ENCODE measurements at places on chromosomes 13 and 19.
A peak's percentile ranks its signal among the peaks of the same experiment; 100 is the strongest.

DNA sequence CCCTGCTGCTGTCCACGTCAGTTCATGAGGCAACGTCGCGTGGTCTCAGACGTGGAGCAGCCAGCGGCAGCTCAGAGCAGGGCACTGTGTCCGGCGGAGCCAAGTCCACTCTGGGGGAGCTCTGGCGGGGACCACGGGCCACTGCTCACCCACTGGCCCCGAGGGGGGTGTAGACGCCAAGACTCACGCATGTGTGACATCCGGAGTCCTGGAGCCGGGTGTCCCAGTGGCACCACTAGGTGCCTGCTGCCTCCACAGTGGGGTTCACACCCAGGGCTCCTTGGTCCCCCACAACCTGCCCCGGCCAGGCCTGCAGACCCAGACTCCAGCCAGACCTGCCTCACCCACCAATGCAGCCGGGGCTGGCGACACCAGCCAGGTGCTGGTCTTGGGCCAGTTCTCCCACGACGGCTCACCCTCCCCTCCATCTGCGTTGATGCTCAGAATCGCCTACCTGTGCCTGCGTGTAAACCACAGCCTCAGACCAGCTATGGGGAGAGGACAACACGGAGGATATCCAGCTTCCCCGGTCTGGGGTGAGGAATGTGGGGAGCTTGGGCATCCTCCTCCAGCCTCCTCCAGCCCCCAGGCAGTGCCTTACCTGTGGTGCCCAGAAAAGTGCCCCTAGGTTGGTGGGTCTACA is 6.6 kb downstream of the FSTL3 start:
- DNase-seq = no peak

DNA sequence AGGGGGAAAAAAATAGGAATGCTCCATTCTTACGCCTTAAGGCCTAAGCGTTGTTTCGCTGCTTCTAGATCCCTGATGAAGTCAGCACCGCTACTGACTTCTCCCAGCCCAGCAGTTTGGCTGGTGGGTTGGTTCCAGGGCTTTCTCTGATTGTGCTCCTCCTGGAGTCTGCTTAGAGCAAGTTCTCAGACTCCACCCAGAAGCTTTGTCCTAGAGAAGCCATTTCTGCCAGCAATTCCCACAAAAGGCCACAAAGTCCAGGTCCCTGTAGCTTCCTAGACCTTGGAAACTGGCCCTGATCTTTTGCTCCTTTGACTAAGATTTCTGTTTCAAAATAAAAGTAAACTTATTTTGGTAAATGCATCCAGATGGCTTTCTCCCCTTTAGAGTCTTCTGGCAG is 65.4 kb downstream of the KCTD12 start:
- no peak for DNase-seq

- no peak for DNase-seq
Measured at GRCh38 chr19:33463199-33463598, 58.4 kb downstream of the PEPD start.

GRCh38 chr13:71712988-71713653 is 153.9 kb downstream of the DACH1 start:
- no peak for DNase-seq

GRCh38 chr13:37179645-37180044 is 74.2 kb upstream of the CSNK1A1L start:
- DNase-seq = no peak

DNA sequence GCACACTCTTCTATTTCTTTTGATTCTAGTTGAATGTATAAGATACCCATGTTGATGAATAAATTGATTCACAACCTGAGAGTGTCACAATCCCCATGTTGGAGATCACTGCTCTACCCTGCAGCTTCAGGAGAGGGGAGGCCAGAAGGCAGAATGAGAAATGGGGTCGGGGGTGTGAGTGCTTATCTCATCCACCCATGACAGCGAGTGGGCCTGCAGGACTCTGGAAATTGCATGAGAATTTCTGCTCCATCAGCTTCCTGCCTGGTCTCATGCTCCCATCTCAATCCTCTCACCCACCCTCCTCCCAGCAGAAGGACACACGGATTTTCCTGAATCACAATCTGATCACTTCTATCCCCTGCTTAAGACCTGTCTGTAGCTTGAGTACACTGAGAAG is 22.9 kb upstream of the IGFL1 start:
- DNase-seq = no peak

DNA sequence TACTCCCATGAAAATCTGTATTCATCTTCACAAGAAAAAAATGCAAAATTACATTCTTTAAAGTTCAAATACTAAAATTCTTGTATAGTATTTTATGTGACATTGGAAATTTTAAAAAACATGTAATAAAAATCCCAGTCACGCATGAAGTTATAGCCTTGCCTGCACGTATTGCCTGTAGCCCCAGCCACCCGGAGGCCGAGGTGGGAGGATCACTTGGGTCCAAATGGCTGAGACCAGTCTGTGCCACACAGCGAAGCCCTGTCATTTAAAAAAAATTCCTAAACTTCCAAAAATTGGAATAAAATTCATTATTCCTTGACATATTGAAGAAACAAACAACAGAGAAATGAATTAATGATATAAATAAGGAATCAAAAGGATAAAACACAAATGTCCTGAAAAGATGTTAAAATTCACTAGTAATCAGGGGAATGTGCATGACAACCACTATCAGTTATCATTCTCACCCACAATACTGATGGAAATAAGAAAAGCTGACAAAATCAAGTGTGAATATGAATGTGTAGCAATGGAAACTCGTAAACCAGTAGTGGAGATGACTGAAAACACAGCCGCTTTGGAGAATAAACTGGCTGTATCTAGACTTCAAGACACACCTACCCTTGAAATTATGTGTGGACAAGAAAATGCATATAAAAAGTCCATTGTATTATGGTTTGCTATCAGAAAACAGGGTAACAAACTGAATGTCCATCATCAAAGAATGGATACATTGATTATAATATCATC is 7.5 kb downstream of the CARD8 start:
- DNase-seq = no peak

DNA sequence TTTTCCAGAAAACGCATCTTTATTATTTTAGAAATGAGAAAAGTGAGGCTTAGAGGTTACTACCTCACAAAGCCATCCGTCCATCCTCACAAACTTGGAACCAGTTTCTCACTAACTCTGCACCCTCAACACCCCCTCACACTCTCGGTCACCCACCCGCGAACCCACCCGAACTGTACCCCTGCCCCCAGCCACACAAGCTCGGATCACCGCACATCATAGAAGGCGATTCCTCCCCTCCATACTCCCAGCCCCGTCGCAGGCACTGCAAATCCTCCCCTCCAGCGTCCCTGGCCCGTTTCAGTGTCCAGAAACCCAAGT is 238 bp downstream of the ZNF260 start:
- no peak for DNase-seq

- DNase-seq = no peak
Measured at GRCh38 chr13:61712621-61713020, 297.0 kb upstream of the PCDH20 start.

GRCh38 chr13:33454844-33455705 is 169.5 kb upstream of the STARD13 start:
- DNase-seq = no peak

GRCh38 chr13:50026788-50027473 is 11.7 kb downstream of the KCNRG start:
- peak; percentile 29 for DNase-seq

GRCh38 chr13:94058821-94059360 is 420.6 kb downstream of the DCT start:
- DNase-seq = no peak

- DNase-seq = no peak
Measured at GRCh38 chr19:5339198-5339949, 1.2 kb downstream of the PTPRS start.

DNA sequence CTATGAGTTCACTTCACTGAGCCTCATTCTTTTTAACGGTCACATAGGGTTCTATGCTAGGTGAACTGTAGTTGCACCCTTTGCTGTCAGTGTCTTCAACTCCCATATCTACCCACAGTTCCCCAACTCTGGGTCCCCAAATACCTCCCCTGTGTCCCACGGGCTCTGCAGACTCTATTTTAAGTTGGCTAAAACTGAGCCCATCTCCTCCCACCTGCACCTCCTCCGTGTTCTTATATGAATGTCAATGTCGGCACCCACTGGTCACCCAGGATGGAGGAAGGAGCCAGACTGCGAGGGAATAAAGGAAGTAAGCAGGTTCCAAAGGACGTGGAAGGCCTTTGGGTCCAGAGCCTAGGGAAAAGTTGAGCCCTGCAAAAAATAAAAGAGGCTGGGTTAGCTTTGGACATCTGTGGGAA is 802 bp upstream of the PIN1 start:
- DNase-seq = no peak

GRCh38 chr19:49767381-49767780 is 580 bp downstream of the AP2A1 start:
- no peak for DNase-seq

DNA sequence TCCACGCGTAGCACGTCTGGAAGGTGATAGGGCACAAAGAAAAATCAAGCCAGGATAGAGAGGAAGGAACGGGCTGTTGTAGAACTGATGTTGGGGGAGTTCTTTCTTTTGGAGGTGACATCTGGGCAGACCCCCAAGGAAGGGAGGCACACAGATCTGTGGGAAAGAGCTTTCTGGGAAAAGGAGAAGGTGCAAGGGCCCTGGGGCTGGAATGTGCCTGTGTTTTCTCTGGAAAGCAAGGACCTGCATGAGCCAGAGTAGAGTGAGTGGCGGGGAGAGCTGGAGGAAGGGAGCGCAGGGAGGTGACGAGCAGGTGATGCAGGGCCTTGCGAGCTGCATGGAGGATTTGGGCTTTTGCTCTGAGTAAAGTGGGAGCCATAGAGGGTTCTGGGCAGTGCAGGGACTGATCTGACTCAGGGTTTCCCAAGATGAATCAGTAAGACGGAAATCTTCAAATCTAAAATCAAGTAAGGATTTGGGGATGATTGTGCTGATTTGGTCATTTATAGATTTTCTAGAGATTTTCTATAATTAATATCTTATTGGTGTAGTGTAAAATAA is 30.8 kb downstream of the SMARCA4 start:
- DNase-seq = no peak

DNA sequence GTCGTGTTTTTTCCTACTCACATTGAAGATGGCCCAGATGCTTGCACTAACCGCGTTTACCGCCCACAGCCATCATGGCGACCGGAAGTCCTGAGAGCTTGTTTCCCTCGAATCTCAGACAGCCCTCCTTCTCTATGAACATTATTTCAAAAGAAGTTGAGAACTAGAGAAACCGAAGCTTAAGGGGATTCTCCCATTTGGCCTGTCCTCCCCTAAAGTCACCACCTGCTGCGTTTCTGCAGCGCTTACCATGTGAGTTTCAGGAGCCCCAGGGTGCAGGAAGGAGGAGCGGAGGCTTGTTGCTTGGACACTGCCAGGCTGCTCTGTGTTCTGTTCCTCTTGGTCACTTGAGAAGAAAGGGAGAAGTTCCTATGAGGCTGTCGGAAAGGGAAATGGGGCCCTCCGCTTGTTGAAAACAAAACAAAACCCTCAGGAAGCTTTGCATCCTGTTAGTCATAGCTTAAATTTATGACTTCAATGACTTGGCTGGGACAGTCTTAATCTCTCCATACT is 6.2 kb downstream of the CARD8 start:
- no peak for DNase-seq

- DNase-seq = no peak
Measured at GRCh38 chr19:16001481-16002312, 52.9 kb downstream of the OR10H4 start.

DNA sequence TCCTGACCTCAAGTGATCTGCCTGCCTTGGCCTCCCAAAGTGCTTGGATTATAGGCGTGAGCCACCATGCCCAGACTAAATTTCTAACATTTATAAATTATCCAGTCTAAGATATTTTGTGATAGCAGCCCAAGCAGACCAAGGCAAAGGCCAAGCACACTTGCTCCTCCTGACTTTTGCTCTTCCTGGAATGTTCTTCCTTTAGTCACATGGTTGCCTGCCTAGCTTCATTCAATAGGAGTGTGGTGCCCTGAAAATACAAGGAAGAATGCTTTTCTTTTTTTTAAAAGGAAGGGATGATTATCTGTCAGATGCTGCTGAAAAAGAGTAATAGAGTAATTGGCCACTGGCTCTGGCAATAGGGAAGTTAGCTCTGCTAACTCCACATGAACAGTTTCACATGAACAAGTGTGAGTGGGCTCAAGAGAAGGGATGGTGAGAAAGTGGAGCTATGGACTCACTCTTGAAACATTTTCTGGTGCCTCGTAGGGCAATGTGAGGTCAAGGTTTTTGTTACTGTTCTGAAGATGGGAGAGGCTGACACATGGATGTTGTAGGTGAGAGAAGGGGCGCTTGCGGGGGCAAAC is 47.1 kb downstream of the USPL1 start:
- DNase-seq = no peak

GRCh38 chr13:110211046-110211445 is 95.9 kb downstream of the COL4A1 start:
- DNase-seq = no peak

GRCh38 chr19:5804516-5805461 is at the start of gene NRTN:
Gene NRTN (plus strand): TSS chr19:5805067. CDS start chr19:5824166, 19,099 bp downstream.
- peak; percentile 68 for DNase-seq

GRCh38 chr13:90118467-90119071 is 1228.9 kb upstream of the MIR17HG start:
- no peak for DNase-seq

GRCh38 chr13:24254146-24254841 is 55.1 kb upstream of the C1QTNF9 start:
- no peak for DNase-seq

GRCh38 chr13:26475176-26476110 is 82.0 kb upstream of the WASF3 start:
- no peak for DNase-seq

DNA sequence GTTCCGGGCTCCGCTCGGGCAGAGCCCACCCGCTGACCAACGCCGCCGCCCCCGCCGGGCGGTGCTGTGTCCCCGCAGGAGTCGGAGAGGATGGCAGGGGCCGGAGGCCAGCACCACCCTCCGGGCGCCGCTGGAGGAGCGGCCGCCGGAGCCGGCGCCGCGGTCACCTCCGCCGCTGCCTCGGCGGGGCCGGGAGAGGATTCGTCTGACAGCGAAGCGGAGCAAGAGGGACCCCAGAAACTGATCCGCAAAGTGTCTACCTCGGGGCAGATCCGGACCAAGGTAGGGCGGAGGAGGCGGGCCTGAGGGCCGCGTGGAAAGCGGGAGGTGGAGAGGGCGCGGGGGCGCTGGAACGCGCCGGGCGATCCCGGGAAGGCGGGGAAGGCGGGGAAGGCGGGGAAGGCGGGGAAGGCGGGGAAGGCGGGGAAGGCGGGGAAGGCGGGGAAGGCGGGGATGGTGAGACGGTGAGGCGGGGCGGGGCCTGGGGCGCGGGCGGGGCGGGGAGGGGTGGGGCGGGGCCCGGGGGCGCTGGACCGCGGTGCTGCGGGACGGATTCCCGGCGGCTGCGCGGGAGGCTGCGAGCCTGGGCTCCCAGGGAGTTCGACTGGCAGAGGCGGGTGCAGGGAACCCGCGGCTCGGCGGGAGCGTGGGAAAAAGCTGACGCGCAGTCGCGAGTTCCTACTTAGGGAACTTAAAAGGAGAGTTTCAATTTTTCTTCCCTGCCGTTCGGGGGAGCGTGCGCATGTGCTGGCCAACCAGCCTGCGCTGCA is 421 bp downstream of the DGKH start:
- DNase-seq = peak; percentile 70

GRCh38 chr19:48686088-48686487 is 9.7 kb upstream of the FUT2 start:
- no peak for DNase-seq

GRCh38 chr13:31801088-31801487 is 61.8 kb downstream of the RXFP2 start:
- DNase-seq = no peak

Measured in GM12891 (cell line).